ENCODE measurements at places on chromosomes 1 and 21.
A peak's percentile ranks its signal among the peaks of the same experiment; 100 is the strongest.

DNA sequence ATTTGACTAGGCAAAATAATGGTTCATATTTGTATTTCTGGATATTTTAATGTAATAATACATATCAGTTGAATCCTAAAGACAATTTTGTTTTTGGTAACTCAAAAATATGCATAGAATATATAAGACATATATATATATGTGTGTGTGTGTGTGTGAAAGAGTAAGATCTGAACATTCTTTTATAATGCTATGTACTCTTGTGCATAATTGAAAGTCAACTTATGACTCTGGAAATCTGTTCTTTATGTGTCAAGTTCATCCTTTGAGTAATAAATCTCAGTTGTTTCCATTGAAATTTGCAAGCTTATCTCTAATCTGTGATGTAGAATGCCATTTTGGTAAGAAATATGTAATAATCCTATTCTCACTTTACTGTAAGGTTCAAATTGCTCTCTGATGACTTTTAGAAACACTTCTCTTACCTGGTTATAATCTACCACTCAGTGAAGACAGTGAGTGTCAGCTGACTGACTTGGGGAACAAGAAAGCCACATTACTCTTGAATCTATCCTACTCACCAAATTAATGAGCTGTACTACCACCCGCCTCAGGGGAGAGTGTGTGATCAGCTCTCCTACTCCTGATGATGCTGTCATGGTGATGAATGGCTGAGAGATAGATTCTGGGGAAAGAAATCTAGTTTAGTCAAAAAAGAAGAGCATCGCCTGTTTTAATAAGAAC lies 15.0 kb upstream of the NEK7 start:
- no peak for DNase-seq

GRCh38 chr1:204529371-204529895 lies 13.2 kb downstream of the MDM4 start:
- DNase-seq: no peak

DNA sequence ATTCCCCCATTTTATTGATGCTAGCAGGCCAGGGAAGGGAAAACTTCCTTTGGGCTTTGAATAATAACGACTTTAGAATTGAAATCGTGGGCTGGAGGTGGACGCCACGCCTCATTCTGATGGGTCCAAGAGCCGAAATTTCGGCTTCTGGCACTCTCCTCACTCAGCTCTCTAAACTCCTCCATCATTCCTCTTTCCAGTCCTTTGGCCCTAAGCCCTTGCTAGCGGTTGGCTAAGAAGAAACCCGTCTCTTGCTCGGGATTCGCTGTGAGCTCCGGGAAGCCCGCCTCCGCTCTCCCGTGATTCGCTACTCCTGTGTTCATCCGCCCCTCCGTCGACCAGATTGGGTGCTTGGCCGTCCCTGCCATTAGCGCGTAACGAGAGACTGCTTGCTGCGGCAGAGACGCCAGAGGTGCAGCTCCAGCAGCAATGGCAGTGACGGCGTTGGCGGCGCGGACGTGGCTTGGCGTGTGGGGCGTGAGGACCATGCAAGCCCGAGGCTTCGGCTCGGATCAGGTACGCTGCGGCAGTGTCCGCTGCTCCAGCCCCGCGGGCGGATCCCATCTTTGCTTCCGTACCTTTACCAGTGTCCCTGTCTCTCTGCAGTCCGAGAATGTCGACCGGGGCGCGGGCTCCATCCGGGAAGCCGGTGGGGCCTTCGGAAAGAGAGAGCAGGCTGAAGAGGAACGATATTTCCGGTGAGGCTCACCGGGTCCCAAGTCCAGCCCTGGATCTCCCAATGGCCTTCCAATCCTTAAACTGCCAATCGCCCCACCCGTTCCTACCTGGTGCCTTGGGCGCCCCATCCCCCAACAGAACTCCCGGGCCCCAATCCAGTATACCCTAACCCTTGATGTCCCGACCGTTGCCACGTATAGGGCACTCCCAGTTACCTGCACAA lies at the start of gene ATP5IF1:
Gene ATP5IF1, plus strand, starts transcription at position 370 of the 901 bp plus-strand sequence. Its CDS starts 60 bp downstream, at position 430.
- peak; percentile 97 for DNase-seq

GRCh38 chr1:204350857-204351573 lies 8.7 kb downstream of the PLEKHA6 start:
- DNase-seq: peak; percentile 81

DNA sequence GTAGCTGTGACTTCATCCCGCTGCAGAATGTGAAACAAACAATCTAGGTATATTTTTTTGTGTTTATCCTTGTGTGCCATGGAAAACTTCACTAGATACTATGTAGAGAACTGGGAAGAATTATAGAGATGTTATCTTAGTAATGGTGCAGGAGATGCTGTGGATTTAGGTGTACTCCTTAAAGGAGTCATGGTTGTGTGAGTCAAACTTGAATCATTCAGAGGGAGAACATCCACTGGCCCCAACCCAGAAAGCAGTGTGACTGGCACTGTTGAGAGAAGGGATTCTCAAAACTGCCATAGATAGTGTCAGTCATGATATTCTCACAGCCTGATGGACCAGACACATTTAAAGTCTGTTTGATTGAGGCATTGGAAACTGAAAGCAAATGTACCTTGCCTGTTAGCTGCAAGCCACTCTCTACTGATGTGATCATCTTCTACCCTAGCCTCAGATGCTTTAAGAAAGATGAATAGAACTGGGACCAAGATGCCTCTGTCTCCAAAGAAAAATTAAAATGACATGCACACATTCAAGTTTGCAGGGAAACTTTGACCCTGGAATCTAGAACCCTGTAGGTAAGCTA lies 754.6 kb downstream of the MRPL39 start:
- DNase-seq: no peak

GRCh38 chr1:156876281-156876680 lies 15.6 kb downstream of the NTRK1 start:
- DNase-seq: no peak

DNA sequence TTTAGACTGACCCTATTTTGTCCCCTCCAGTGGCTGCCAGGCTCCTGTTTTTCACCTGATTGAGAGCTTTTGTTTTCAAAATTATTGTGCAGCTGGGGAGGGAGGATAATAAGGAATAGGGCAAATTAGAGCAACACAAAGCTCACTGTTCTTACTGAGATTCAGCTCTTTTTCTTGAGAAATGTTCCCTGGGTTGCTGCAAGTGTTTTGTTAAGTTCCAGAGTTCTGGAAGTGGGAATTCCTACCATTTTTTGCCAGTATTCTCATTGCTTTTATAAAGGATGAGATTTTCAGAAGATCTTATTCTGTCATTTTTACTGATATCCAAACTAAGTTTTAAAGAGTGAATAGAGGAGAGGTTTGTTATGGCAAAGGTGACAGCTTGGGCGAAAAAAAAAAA lies 417.7 kb downstream of the SIPA1L2 start:
- no peak for DNase-seq

GRCh38 chr1:106699433-106699832 lies 357.0 kb upstream of the PRMT6 start:
- no peak for DNase-seq

DNA sequence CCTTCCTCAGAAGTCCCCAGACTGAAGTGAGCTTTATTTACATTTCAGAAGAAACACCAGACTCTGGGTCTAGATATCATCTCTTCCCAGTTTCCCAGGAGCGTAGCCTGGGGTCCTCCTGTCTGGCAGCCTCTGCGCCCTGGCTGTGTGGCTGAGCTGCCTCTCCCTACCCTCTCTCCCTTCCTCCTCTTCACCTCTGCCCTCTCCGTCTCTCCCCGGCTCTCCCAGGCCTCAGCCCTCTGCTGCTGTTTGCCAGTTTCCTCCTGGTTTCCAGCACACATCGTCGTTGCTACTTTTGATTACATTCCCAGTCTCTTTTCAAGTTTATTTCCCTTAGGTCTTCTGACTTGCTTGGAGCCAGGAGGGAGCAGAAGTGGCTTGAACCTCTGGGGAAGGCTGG lies 91.1 kb upstream of the DISP3 start:
- DNase-seq: no peak

DNA sequence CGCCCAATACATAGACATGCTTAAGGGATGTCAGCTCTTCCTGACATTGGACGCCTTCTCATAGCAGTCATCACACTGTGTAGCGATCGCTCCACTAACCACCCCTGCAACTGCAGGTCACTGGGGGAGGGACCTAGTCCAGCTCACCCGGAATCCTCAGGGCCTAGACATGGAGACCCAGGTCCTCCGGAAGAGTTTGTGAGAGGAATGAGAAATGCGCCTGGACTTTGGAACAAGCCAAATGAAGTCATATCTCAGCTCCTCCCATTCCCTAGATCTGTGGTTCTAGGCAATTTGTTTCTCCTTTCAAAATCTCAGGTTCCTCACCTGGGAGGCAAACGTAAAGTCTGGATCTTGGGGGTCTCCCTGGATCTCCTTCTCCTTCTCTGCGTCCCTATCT lies 253.3 kb downstream of the KAZN start:
- DNase-seq: no peak

GRCh38 chr1:182754543-182755314 lies 34.8 kb upstream of the NPL start:
- no peak for DNase-seq

DNA sequence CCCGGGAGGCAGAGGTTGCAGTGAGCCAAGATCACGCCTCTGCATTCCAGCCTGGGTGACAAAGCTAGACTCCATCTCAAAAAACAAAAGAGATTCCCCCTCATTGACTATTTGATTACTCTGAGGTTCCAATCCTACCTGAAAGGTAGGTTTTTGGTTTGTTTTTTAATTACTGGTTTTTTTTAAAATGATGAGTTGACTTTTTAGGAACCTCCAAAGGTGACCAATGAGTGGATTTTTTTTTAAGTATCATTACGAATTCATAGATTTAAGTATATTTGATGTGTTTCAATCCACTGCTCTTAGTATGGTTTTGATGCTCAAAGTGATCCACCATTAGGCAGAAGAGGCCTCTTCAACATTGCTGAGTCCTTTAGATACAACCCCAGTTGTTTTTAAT lies 47.9 kb upstream of the LAX1 start:
- no peak for DNase-seq

GRCh38 chr1:66576645-66577044 lies 42.7 kb downstream of the SGIP1 start:
- DNase-seq: no peak

DNA sequence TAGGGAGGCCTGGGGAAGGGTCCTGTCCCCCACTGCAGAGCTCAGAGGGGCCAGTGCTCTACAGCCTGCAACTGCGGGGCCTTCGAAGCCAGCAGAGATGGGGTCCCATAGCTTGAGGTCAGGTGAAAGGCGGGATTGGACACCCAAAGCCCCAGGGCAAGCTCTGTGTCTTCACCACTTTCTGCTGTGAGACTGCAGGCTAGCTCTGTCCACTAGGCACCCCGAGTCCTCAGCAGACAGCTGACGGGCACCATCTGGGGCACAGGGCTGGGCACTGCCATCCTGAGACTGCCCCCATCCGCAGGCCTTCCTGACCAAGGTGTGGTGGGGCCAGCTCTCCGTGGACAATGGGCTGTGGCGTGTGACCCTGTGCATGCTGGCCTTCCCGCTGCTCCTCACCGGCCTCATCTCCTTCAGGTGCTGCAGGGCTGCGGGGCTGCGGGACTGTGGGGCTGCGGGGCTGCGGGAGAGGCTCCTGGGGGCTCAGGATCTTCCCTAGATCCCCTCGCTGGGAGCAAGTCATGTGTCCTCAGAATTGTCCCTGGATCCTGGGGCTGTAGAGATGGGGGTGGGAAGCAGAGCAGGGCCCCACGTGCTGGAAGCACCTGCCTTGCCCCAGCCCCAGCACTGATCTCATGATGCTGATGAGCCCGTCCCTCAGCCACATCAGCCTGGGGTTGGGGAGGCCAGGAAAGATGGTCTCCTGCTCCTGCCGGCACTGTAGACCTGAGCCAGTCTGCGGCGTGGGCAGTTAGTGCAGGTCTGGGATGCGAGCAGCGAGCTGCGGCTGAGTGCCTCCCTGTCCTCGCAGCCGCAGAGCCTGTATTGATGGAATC lies 46.8 kb downstream of the TRPM2 start:
- DNase-seq: no peak

GRCh38 chr1:156499194-156499841 lies 1.3 kb downstream of the MEF2D start:
- DNase-seq: no peak

GRCh38 chr1:31795801-31796621 lies 19.8 kb downstream of the SPOCD1 start:
- DNase-seq: no peak

DNA sequence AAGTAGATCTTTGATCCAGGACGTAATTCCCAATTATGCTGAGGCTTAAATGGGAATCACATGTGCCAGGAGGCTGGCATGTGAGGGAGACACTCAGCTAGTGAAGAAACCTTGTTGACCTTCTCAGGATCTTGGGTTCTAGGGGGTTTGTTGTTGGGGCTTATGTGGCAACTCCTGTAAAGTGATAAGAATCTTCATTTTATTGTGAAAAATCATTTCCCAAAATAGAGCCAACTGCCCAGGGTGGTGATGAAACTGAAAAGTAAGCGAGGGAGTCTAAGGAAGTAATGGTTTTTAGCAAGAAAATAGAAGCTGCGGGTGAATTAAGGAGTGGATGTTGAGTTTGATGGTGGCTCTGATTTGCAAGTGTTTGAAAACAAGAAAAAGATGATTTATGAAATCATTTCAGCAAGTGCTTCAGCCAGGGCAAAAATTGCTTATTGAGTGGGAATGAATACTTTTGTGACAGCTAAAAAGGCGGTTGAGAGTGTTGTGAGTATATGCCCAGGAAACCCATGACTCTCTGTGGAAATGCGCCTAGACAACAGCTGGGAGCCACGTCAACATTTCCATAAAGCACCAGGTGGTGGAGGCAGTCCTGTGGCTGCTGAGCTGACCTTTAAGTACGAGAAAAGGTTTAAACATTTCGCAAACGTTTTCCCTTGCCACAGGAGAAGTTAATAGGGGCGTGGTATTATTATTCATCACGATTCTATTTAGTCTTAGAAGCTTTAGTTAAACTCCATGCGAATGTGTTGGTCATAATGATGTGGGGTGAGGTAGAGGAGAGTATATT lies 102.7 kb downstream of the HMGB4 start:
- DNase-seq: no peak

DNA sequence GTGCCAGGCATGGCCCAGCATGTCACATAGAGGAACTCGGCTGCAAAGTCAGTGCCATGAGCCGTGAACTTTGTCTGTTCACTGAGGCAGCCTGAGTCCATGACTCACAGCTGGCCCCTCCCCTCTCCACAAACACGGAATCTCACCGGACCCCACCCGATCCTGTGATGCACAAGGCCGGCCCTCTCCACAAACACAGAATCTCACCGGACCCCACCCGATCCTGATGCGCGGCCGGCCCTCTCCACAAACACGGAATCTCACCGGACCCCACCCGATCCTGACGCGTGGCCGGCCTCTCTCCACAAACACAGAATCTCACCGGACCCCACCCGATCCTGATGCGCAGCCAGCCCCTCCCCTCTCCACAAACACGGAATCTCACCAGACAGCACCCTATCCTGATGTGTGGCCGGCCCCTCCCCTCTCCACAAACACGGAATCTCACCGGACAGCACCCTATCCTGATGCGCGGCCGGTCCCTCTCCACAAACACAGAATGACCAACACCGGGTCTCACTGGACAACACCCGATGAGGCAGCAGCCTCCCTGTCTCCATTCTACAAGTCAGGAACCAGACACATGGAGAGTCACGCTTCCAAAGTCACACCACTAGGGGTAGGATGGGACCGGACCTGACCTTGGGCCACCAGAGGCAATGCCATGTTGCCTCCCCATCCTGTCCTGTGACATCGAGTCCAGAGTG lies 39.6 kb upstream of the GPR153 start:
- DNase-seq: no peak

- peak; percentile 28 for DNase-seq
Observed at GRCh38 chr1:30684881-30685795, 38.2 kb downstream of the MATN1 start.

Measured in left ventricle myocardium inferior (tissue), 1 donor.